Activated CD4-positive, alpha-beta T cell treated with anti-CD3 and anti-CD28 coated beads, Interleukin-2, amount 50 U/mL, for 4 hours (primary cell): ENCODE measurements at places on chromosomes 11 and 22.
A peak's percentile ranks its signal among the peaks of the same experiment; 100 is the strongest.

GRCh38 chr11:11968511-11969280 lies 39.7 kb downstream of the DKK3 start:
- no peak for DNase-seq

DNA sequence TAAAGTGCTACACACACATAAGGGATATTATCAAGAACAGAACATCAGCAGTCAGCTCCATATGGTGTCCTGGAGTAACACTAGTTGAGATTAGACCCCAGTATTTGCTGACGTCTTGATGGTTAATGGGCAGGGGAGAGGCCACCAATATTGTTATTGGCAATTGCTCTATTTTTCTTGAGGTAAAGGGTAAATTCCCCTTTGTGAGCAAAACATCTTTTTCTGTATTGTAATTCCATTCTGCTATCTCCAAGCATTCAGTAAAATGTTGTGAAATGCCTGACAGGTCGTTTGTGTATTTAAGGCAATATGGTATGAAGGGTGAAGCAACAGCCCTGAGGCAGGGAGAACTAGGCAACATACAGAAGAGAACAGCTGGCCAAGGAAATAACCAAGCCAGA lies 21.9 kb downstream of the PC start:
- DNase-seq = no peak

GRCh38 chr11:74686792-74687191 lies 44.4 kb downstream of the CHRDL2 start:
- DNase-seq = no peak

DNA sequence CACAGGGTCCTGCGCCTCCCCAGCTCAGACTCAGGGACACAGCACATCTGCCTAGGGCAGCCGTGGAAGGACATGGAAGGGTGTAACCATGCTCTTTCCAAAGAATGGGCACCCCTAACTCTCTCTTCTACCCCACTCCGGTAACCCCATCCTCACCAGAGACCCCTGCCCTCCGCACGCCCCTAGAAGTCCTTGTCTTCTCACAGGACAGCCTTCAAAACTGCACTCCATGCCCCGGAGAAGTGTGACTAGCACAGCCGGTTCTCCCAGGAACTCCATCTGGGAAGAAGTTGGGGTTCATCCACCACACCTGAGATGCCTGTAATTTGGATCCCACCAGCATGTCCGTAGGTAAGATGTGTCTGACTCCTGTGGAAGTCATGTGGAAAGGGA lies 25.0 kb downstream of the P2RY2 start:
- DNase-seq = no peak

GRCh38 chr22:44067901-44068300 lies 43.8 kb downstream of the PARVB start:
- no peak for DNase-seq

GRCh38 chr22:50267591-50268390 lies 2.4 kb downstream of the MAPK11 start:
- DNase-seq = peak; percentile 50

GRCh38 chr11:35866601-35867000 lies 77.3 kb upstream of the LDLRAD3 start:
- DNase-seq = no peak

DNA sequence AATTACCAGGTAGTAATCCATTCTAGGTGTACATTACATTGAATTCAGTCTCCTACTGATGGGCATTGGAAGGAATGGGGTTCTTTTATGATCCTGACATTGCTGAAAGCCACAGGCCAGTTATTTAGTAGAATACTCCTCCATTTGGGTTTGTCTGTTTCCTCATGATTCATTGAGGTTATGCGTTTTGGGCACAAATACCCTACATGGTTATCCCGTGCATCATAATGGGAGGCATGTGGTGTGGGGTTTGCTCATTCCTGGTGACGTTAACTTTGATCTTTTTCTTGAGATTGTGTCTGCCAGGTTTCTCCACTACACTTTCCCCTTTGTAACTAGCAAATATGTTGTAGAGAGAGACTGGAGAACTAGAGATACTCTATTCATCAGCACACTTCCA lies 5.5 kb downstream of the FOLR3 start:
- DNase-seq = no peak

DNA sequence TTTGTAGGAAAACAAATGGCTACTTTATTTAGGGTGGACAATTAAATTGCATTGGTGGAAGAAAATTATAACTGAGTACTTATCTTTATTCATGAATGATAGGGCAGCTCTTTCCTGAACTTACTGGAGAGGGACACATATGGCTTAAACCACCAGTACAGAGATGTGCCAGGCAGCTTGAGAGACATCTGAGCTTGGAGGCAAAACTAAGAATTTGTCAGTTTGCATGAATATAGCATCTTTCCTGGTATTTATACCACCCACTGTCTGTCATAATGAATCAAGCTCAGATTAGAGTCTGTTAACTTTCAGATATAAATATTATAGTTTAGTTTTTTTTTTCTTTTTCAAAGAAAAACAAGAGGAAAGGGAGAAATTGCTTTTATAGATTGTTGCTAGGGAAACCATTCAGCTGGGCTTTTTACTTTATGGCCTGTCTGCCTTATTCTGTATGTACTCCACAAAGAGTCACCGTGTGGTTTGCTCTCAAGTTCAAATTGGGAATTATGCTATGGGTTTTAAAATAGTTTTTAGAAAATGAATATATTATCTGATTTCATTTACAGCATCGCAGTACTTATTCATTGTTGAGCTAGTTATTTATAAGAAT lies 477.0 kb upstream of the CHORDC1 start:
- DNase-seq = no peak

DNA sequence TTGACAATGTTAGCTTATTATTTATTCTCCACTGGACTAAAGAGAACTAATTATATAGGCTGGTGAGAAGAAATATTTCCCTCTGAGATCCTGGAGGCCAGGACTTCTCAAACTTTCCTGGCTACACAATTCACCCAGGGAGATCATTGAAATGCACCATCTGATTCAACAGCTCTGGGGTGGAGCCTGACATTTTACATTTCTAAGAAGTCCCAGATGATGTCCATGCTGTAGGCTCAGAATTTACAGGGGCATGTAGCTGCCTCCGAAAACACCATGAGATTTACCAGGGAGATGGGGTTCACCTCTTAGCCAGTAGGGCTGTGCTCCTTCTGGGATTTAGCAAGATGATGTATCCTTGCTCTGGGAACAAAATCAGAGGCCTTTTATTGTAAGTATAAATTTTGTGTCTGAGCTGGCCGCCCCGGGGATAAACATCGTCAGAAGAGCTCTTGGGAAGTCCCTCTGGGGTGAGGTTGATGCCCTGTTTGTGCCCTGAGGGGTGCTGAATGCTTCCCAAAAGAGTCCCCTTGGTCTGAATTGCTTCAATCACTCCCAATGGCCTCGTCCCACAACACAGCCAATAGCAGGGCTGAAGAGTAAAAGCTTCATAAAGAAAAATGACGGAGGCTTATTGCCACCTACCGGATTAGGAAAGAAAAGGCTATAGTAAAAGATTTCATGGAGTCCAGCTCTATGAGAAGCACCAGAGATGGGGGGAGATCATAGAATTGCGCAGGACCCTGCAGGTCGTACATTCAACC lies 33.4 kb upstream of the API5 start:
- no peak for DNase-seq

DNA sequence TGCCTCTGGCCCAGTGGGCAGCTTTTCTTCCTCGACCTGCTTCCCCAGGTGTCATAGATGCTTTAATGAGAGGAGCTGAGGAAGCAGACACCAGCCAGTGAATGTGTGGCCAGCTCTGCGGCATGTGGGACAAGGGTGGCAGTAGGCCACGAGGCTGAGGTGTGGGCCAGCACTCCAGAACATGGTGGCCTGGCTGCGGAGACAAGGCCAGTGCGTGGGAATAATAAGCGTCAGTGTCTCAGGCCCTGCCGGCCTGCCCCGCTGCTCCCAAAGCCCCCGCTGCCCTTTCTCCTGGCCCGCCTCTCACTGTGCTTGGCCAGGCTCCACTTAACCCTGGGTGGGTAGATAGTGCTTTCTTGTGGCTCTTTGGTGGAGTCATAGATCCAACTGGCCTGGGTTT lies 2.1 kb downstream of the MAPK8IP1 start:
- no peak for DNase-seq

GRCh38 chr11:61516191-61516590 lies 7.6 kb downstream of the LRRC10B start:
- no peak for DNase-seq

GRCh38 chr22:23054531-23055257 lies 15.6 kb upstream of the GNAZ start:
- no peak for DNase-seq

GRCh38 chr22:19657252-19658056 lies 56.8 kb upstream of the SEPTIN5 start:
- DNase-seq = no peak

DNA sequence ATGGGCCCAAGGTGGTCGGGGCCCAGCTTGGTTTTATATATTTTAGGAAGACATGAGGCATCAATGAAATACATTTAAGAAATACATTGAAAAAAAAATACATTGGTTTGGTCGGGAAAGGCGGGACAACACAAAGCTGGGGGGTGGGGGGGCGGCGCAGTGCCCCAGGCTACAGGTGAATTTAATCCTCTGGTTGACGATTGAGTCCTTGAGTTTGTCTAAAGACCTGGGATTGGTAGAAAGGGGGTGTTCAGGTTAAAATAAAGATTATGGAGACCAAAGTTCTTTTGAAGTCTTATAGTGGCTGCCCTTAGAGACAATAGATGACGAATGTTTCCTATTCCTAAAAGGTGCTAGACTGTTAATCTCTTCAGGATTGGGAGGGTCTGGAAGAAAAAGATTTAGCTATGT lies 3.1 kb downstream of the IFITM1 start:
- no peak for DNase-seq

GRCh38 chr11:17526931-17527627 lies 17.1 kb downstream of the USH1C start:
- DNase-seq = no peak

- DNase-seq = no peak
Measured at GRCh38 chr11:102252339-102252891, 64.9 kb upstream of the BIRC3 start.

DNA sequence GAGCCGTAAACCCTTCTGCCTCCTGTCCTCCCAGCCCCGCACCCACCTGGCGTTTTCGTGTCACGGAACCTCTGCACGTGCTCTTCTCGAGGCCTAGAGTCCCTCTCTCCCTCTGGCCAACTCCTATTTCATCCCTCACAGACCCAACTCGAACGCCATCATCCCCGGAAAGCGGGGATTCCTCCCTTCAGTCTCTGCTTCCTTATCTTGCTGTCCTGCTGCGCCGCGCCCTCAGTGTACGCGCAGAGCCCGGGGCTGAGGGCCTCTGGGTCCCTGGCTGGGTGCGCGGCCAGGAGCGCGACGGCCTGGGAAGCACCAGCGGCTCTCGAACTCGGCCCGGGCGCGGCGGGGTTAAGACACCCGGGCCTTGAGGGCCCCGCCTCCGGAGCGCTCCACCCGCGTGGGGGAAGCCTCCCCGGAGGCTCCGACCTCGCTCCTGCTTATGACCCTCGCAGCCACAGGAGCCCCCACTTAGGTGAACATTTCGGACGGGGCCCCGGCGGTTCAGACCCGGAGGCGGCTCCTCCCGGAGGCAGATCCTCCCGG lies 398 bp upstream of the ATG16L2 start:
- DNase-seq = no peak

DNA sequence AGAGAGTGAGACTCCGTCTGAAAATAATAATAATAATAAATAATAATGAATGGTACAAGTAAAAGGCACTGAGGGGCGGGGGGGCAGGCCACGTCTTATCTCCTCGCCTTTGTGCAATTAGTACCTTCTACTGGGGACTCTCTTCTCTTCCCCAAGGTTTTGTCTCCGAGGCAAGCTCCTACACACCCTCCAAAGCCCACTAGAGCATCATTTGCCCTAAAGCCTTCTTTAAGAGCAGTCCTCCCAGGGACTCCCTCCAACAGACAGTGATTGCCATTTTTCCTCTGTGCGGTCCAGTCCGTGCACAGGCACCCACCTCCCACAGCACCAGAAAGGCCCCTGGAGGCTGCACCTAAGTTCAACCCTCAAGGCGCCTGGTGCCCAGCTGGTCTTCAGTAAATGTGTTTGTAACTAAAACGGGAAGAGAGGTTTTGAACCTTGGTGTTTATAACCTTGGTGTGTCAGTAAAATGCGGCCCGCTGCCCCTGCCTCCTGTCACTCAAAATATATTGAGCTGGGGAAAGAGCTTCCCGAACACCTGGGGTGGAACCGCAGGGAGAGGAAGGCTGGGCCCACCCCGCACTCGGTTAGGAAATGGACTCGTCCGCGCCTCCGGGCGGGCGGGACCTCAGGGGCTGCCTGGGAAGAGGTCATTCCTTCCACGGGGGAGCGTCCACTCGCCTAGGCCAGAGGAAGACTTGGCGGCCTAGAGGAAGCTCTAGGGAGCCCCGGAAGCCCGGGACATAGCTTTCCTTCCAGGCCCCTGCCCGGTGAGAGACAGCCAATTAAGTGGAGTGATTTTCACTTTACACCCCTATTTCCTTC lies 4.7 kb upstream of the KDELR3 start:
- DNase-seq = no peak

- DNase-seq = no peak
Measured at GRCh38 chr11:8289492-8289918, 25.8 kb upstream of the LMO1 start.

GRCh38 chr11:9962722-9963121 lies 298.8 kb downstream of the SWAP70 start:
- DNase-seq = no peak

GRCh38 chr11:120513436-120514315 lies 2.1 kb downstream of the GRIK4 start:
- DNase-seq = no peak

GRCh38 chr11:73976451-73977151 lies 6.0 kb downstream of the UCP2 start:
- no peak for DNase-seq

GRCh38 chr22:17501679-17502285 lies 61.5 kb upstream of the SLC25A18 start:
- DNase-seq = peak; percentile 3

- no peak for DNase-seq
Measured at GRCh38 chr11:70662691-70663098, 264.4 kb downstream of the CTTN start.

- DNase-seq = no peak
Measured at GRCh38 chr11:112728288-112728687, 232.9 kb upstream of the NCAM1 start.

GRCh38 chr11:46390331-46391171 lies 1.0 kb downstream of the CHRM4 start:
- DNase-seq = no peak

GRCh38 chr11:9575260-9576240 lies 2.1 kb downstream of the WEE1 start:
- DNase-seq = no peak

DNA sequence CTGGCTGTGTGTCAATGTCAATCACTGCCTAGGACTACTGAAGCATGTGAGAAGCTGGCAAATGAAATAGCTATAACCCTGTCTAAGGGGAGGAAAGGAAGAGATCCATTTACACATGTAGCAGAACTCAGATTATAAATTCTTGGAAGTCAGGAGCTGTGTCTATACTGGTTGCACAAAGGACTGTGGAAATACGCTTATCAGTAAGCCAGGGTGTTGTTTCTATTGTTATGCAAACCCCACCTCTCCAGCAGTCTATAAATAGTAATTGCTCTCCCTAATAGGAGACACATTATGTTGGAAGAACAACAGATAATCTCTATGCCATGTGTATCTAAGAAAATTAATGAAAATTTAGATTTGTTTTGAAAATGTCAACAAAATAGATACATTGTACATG lies 693.4 kb upstream of the CCDC90B start:
- DNase-seq = no peak
